ENCODE measurements at places on chromosomes 7 and 10. TPM values are rescaled to one million over a fixed set of nuclear protein-coding genes. Genes with fewer than 3 reads are reported as not detected.

Gene KCNK18
- not detected for total RNA-seq

Gene CXCL12
- total RNA-seq: not detected

Gene CYP26C1
- total RNA-seq: not detected

Gene LEP
- total RNA-seq: not detected

Gene GARIN1A
- 1.2 TPM for total RNA-seq

Gene NUTM2E
- total RNA-seq: 0.40 TPM

Gene ADARB2
- total RNA-seq: not detected

Gene CCDC6
- 31.0 TPM for total RNA-seq

Gene WEE2
- not detected for total RNA-seq

Gene ZCWPW1
- total RNA-seq: 0.85 TPM

Gene KCNIP2
- 0.98 TPM for total RNA-seq

Gene OR13A1
- not detected for total RNA-seq

Gene CCNJ
- 4.3 TPM for total RNA-seq

Gene TMEM236
- 0.09 TPM for total RNA-seq

Gene PRPS1L1
- not detected for total RNA-seq

Gene MBL2
- not detected for total RNA-seq

Gene ATOH7
- total RNA-seq: 0.22 TPM

Gene AUTS2
- 4.6 TPM for total RNA-seq

Gene GATA3
- 3.8 TPM for total RNA-seq

Gene TMEM176B
- total RNA-seq: not detected

Gene FAM221A
- 0.60 TPM for total RNA-seq

Gene PRKCQ
- 3.9 TPM for total RNA-seq

Gene FAM180A
- not detected for total RNA-seq

Gene CABCOCO1
- total RNA-seq: not detected

Gene PCLO
- 1.2 TPM for total RNA-seq

Gene PRKG1
- not detected for total RNA-seq

Gene VWC2
- not detected for total RNA-seq

Gene GOLGA7B
- total RNA-seq: 4.0 TPM

Gene SPDYE16
- not detected for total RNA-seq

Gene TRPV6
- not detected for total RNA-seq

Gene CRYGN
- total RNA-seq: not detected

Gene MSMB
- total RNA-seq: not detected

Gene TRIM50
- total RNA-seq: not detected

Gene ANLN
- 49.7 TPM for total RNA-seq

Gene LOXL4
- total RNA-seq: 1.5 TPM

Gene AGR3
- not detected for total RNA-seq

Gene CALCR
- not detected for total RNA-seq

Gene VPS37D
- 2.6 TPM for total RNA-seq

Gene DOCK1
- 25.8 TPM for total RNA-seq

Gene BTBD16
- total RNA-seq: 0.58 TPM

Gene MAT1A
- not detected for total RNA-seq

Data from A549 treated with ZK216348 at 1 μM for 4 hours (cell line).